Adrenal gland (tissue), 19 donors: ENCODE measurements at places on chromosomes 11 and 22. TPM values are rescaled to one million over a fixed set of nuclear protein-coding genes. Genes with fewer than 3 reads are reported as not detected.

Gene DMC1
- total RNA-seq = not detected

Gene TRIM3
- 11.0 TPM for total RNA-seq

Gene TMEM45B
- not detected for total RNA-seq

Gene OR2AG1
- total RNA-seq = not detected

Gene PARVG
- 48.6 TPM for total RNA-seq

DNA sequence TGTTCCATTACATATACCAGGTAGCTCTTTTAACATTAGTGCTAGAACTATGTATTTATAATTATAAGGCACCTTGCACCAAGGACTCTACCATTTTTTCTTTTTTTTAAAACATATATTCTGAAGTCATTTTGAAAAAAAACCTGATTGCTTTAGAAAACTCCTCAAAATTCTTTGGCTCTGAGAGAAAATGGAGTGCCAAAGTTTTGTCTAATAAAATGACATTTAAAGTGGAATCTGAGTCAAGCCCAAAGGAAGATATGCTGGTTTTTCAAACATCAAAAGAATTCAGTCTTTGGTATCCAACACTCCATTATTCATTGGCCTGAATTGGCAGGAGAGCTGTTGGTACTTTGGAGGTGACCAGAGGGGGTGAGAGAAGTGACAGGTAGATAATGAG lies 116.5 kb downstream of the ME3 start:
- DNase-seq = no peak
- no peak overlapping the region for H3K27ac ChIP-seq
- H3K27me3 ChIP-seq = no peaks in the 10 kb centered on the region
- no peaks in the 10 kb centered on the region for H3K36me3 ChIP-seq
- peaks cover 39% of the 10 kb centered on the region for H3K4me1 ChIP-seq

- no peak overlapping the region for H3K4me3 ChIP-seq
- no peaks in the 10 kb centered on the region for H3K36me3 ChIP-seq
- no peaks in the 10 kb centered on the region for H3K4me1 ChIP-seq
- H3K27ac ChIP-seq = no peak overlapping the region
Observed at GRCh38 chr11:9193316-9193715, 71.8 kb downstream of the DENND5A start.

- no peaks in the 10 kb centered on the region for H3K27me3 ChIP-seq
- no peaks in the 10 kb centered on the region for H3K4me1 ChIP-seq
- no peaks in the 10 kb centered on the region for H3K36me3 ChIP-seq
- DNase-seq = no peak
Observed at GRCh38 chr11:81331611-81332235, 1401.9 kb downstream of the FAM181B start.

DNA sequence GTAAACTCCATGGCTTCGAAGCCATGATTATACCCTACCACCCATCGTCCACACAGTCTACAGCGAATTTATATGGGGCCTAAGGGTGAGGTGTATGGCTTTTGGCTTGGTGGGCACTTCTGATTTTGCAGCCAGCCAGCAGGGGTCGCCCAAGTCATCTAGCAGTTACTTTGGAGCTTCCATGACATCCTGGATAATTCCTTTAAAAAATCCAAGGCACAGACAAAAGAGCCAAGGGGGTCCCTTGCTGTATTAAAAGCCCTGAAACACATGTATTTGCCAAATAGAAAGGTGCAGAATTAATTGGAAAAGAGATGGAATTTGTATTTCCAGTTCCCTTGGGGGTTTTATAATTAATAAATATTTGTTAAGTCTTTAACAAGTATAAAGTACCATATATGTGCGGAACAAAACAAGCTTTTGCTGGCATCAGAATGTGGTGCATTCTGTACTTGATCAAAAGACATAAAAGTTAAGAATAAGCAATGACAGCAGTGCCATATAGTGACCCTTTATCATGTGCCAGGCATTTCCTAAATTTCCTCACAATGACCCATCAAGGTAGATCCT lies 132.8 kb upstream of the PITPNB start:
- no peaks in the 10 kb centered on the region for H3K4me1 ChIP-seq
- no peak overlapping the region for H3K27ac ChIP-seq
- no peaks in the 10 kb centered on the region for H3K36me3 ChIP-seq
- DNase-seq = peak; percentile 50
- H3K4me3 ChIP-seq = no peak overlapping the region

GRCh38 chr11:69797156-69797555 lies 22.0 kb upstream of the FGF4 start:
- no peaks in the 10 kb centered on the region for H3K4me1 ChIP-seq
- H3K4me3 ChIP-seq = no peak overlapping the region
- DNase-seq = no peak
- H3K27ac ChIP-seq = no peak overlapping the region
- H3K36me3 ChIP-seq = no peaks in the 10 kb centered on the region

DNA sequence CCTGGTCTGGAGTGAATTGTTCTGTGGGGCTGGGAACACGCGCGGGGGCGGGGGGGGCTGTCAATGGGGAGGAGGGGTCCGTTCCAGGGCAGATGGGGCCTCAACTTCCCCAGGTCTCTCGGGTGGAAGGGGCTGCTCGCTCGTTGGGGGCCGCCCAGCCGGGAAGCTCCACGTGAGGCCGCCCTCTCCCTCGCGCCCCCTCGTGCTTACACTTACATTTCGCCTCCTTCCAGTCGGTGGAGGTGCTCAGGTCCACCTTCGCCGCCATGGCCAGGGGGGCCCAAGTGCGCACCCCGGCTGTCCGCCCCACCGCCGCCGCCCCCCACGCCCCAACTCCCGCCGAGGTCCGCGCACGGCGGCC lies 452 bp downstream of the MACROD1 start:
- peak overlapping the region; percentile 18 for H3K4me3 ChIP-seq
- H3K27me3 ChIP-seq = no peaks in the 10 kb centered on the region
- peaks cover 11% of the 10 kb centered on the region for H3K4me1 ChIP-seq
- no peak overlapping the region for H3K27ac ChIP-seq
- no peak for DNase-seq

DNA sequence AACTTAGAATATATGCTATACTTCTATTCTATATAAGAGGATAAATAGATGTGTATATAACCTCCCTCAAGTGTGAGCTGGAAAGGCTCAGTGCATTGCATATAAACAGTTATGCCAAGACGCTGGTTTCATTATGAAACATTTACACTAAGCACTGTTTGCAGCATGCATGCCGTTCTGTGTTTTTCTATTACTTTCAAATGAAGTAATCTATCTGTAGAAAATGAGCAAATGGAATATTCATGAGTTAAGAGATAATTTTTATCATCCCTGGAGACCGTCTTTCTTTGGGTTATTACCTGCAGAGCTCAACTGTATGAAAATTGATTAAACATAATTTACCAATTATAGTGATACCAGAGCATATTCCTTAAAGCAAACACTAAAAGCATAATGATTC lies 925.7 kb upstream of the CCDC90B start:
- H3K27me3 ChIP-seq = no peaks in the 10 kb centered on the region
- H3K36me3 ChIP-seq = no peaks in the 10 kb centered on the region
- no peak overlapping the region for H3K4me3 ChIP-seq
- H3K27ac ChIP-seq = no peak overlapping the region
- DNase-seq = no peak

- no peak for DNase-seq
- no peak overlapping the region for H3K27ac ChIP-seq
- H3K36me3 ChIP-seq = no peaks in the 10 kb centered on the region
- peaks cover 10% of the 10 kb centered on the region for H3K4me1 ChIP-seq
- H3K4me3 ChIP-seq = no peak overlapping the region
Observed at GRCh38 chr11:1340111-1340510, 30.7 kb upstream of the TOLLIP start.

DNA sequence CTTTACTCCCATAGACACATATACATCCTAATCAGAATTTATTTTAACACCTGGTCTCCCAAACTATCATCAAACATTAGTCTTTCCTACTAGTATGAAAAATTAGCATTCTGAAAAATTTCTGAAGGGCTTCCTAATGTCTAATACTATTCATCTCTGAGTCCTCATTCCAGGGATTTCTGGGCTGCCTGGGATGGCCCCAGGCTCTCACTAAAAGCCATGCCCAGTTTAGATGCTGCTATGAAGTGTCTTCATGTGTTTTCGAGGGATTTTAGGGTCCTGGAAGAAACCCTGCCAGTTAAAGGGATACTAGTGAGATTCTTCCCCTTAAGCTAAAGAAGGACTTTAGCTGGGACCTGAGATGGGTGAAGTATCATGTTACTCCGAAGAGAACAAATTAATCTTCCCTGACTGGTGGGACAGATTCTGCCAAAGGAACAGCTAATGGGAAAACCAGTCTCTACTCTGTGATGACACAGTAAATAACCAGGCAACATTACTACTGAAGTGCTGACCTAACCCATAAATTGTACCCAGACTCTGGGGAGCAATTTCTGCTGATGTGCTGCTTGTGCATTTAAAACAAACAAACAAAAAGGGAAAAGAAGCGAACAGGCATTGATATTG lies 342.6 kb downstream of the SOX6 start:
- no peaks in the 10 kb centered on the region for H3K36me3 ChIP-seq
- no peak overlapping the region for H3K4me3 ChIP-seq

DNA sequence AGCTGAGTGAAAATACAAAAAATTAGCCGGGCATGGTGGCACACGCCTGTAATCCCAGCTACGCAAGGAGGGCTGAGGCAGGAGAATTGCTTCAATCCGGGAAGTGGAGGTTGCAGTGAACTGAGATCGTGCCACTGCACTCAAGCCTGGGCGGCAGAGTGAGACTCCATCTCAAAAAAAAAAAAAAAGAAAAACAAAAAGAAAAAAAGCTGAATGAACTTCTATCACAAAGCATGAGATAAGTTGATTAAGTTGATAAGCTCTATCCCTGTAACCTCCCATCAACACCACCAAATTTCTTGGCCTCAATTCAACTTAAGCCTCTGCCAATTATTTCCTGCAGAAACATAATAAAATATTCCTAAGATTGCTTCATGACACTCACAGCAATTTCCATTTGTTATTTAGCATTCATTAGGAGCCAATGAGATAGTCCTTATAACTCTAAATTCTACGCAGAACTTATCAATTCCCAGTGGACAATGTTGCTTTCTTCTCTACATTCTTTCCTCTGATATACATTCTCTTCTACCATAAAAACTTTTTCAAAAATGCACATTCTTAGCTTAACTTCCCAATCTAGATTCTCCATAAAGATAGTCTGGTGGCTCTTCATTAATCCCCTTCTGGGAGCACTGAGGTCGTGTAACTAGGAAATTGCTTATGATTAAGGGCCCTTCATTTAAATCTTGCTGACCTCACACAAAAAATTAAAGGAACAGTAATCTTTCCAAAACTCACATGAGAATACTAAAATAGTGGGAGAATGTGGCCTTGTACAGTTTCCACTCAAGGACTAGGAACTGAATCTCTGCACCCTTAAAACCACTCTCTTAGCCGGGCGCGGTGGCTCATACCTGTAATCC lies 2.9 kb downstream of the AMBRA1 start:
- H3K27me3 ChIP-seq = no peaks in the 10 kb centered on the region
- H3K4me1 ChIP-seq = peaks cover 51% of the 10 kb centered on the region
- no peak for DNase-seq

GRCh38 chr11:68211546-68211945 lies 1.6 kb downstream of the KMT5B start:
- H3K36me3 ChIP-seq = no peaks in the 10 kb centered on the region
- H3K4me1 ChIP-seq = peaks cover 20% of the 10 kb centered on the region
- DNase-seq = no peak

GRCh38 chr11:71169313-71169712 lies 83.1 kb downstream of the SHANK2 start:
- DNase-seq = no peak
- no peak overlapping the region for H3K4me3 ChIP-seq
- no peaks in the 10 kb centered on the region for H3K36me3 ChIP-seq
- H3K4me1 ChIP-seq = no peaks in the 10 kb centered on the region

DNA sequence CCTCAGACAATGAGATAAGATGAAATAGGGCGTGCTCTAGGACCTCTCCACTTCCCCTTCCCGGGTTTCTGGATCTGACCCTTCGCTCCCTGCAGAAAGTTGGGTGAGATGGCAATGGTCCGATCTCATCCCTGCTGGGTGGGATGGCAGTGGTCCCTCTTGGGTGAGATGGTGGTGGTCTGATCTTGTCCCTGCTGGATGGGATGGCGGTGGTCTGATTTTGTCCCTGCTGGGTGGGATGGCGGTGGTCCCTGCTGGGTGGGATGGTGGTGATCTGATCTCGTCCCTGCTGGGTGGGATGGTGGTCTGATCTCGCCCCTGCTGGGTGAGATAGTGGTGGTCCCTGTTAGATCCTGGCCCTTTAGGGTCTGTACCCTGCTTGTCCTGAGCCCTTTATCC lies 21.3 kb downstream of the ST14 start:
- peak overlapping the region; percentile 65 for H3K27ac ChIP-seq
- H3K36me3 ChIP-seq = no peaks in the 10 kb centered on the region
- H3K27me3 ChIP-seq = no peaks in the 10 kb centered on the region
- H3K4me1 ChIP-seq = peaks cover 27% of the 10 kb centered on the region

GRCh38 chr11:60868682-60869450 lies 1.5 kb downstream of the ZP1 start:
- DNase-seq = peak; percentile 3
- no peaks in the 10 kb centered on the region for H3K27me3 ChIP-seq
- no peak overlapping the region for H3K4me3 ChIP-seq
- no peak overlapping the region for H3K27ac ChIP-seq
- H3K4me1 ChIP-seq = no peaks in the 10 kb centered on the region

DNA sequence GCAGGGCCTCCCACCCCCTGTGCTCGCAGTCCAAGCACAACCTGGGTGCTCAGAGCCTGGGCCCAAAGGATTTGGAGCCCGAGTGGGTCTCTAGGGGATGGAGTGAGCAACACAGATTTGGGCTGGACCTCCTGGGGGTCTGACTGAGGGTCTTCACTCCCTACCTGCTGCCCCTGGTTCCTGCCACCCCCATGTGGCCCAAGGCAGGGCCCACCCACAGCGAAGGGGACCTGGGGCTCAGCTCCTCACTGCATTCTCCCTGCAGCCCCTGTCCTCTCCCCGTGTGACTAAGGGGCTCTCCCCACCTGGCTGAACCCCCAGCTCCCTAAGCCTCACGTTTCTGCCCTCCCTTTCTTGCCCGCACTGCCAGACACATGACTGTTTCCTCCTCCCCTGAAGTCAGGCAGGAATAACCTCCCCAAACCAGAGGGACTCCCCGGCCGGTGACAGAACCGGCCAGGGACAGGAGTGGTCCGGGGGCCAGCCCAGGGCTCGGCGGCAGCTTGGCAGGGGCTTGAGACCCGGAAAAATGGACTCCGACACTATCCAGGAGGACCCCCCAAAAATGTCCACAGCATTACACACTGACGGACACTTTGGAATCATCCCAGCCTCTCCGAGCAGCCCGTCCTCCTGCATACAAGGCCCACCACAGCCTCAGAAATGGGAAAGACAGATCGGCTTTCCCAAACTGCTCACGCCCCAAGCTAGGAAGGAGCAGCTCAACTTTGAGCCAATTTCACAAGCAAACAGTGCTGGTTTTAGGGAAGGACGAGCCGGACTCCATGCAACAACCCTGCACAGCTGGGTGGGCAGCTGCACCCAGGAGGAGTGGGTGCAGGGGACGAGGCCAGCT lies 57.8 kb downstream of the BRD1 start:
- no peak overlapping the region for H3K27ac ChIP-seq
- no peak overlapping the region for H3K4me3 ChIP-seq
- peaks cover 24% of the 10 kb centered on the region for H3K36me3 ChIP-seq
- H3K4me1 ChIP-seq = no peaks in the 10 kb centered on the region
- H3K27me3 ChIP-seq = no peaks in the 10 kb centered on the region

DNA sequence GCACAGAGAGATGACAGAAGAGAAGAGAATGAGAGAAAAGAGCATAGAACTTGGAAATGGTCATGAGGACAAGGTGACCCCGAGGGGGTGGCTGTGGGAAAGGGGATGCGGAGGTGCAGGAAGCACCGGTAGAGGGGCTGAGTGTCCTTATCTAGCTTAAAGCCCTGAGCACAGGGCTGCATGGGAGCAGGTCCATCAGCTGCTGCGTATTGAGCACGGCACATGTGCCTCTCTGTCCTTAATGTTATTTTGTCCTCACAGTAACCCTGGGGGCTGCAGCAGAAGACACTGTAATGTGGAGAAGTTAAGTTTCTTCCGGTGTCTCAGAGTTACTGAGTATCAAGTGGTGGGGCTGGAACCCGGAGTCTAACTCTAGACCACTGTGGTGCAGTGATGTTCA lies 94.4 kb upstream of the OR4B1 start:
- no peak overlapping the region for H3K4me3 ChIP-seq
- no peaks in the 10 kb centered on the region for H3K36me3 ChIP-seq
- H3K27me3 ChIP-seq = no peaks in the 10 kb centered on the region
